ENCODE measurements at places on chromosomes 2 and 18.

DNA sequence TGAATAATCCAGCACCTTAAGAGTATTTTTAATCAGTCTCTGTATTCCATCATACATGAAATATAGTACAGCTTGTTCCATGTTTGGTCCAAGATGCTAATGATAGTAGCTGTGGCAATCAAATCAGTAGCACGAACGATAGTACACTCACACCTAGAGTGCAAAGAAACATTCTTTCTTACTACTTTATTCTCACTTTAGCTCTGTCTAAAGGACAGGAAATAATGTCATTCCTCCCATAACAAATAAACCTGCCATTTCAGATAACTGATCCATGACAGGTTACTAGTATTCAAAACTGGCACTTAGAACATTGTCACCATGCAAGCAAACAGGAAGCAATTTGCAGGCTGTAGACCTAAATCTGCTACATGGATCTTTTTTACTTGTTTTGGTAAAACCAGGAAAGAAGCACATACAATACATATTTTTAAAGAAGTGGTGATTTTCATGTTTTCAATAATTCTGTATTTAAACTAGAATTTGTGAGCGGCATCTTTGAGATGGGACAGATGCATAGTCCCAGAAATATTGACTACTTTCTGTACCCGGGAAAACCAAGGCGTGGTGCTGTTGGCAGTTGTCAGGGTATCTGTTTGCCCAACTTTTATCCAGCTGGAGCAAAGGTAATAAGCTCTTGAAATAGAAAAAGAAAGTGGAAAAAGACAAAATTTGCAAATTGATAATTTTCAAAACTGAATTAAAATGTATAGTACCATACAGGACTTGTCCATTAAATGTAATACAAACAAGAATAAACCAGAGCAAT lies 49.5 kb downstream of the IKZF2 start:
- peak; percentile 12 for DNase-seq

DNA sequence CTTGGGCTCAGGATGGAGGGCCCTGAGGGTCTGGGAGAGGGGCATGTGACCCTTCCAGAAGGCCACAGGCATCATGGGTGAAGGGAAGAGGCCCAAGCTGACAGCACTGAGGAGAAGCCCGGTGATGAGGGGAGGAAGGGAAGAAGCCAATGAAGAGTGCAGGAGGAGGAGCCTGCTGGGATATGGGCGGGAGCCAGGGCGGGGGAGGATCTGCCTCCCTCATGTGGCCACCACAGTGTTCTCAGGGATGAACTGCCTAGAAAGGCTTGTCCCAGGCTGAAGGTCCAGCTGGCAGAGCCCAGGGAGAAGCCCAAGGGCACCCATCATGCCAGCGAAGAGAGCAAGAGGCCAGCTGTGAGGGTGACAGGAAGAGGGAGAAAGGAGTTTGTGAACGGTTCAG lies 24.6 kb upstream of the PLB1 start:
- DNase-seq = no peak

DNA sequence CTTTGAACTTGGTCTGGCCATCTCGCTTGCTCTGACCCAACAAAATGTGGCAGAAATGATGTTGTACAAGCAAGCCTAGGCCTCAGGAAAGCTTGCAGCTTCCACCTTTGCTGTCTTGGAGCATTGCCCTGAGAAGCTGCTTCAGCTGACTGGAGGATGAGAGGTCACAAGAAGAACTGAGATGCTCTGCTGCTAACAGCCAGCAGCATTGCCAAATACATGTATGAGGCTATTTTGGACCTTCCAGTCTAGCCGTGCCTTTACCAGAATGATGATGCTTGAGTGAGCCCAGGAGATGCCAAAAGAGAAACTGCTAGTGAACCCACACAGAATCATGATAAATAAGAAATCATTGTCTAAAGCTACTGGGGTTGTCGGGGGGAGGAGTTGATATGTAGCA lies 13.2 kb upstream of the ITGAV start:
- DNase-seq = no peak

GRCh38 chr18:37383036-37383785 lies 182.4 kb downstream of the CELF4 start:
- no peak for DNase-seq

- DNase-seq = no peak
Observed at GRCh38 chr2:43051338-43051737, 175.1 kb downstream of the ZFP36L2 start.

DNA sequence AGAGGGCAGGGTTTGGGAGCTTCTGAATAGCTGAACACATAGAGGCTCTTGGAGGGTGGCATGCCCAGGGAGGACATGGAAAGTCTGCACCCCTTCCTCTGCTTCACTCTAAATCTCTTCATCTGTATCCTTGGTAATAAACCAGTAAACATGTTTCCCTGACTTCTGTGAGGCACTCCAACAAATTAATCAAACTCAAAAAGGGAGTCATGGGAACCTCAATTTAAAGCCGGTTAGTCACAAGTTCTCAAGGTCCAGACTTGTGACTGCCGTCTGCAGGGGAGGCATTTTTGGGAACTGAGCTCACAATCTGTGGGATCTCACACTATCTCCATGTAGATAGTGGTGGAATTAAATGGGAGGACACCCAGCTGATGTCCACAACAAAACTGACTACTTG lies 33.1 kb upstream of the STON1 start:
- no peak for DNase-seq

- peak; percentile 66 for DNase-seq
Observed at GRCh38 chr2:234335661-234336228, 161.1 kb downstream of the ARL4C start.

GRCh38 chr2:86700690-86701089 lies 19.4 kb upstream of the RMND5A start:
- DNase-seq = no peak

DNA sequence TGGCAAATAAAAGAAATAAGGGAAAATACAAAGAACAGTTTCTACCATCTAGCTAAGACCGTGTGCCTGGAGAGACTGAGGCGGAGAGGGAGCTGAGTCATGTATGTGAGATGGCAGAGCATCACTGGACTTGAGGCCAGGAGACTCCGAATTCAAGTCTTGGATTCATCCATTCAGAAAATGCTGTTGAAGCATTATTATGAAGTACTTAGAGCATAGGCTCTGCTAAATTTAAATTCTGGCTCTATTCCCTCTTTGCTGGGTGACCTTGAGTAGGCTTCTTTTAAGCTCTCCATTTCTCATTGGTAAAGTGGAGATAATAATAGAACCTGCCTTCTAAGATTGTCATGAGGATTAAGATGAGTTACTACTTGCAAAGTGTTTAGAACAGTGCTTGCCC lies 34.7 kb downstream of the NPHP1 start:
- DNase-seq = no peak

DNA sequence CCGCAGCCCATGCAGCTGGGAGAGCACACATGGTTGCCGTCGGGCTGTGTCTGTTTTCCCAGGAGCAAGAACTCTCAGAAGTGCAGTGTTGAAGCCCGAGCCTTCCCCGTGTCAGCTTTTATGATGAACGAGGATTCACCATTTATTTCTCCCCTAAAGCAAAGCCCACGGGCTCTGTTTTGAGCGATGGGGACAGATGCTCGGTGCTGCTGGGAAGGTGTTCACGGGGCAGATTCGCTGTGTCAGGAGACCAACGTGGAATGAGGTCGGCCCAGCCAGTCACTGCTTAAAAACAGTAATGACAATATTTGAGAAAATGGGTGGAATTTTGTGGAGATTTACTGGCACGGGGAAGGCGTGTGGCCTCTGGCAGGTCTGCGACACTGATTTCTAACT lies 43.9 kb downstream of the NFATC1 start:
- no peak for DNase-seq

- DNase-seq = no peak
Observed at GRCh38 chr2:37907501-37908225, 17.4 kb upstream of the RMDN2 start.

DNA sequence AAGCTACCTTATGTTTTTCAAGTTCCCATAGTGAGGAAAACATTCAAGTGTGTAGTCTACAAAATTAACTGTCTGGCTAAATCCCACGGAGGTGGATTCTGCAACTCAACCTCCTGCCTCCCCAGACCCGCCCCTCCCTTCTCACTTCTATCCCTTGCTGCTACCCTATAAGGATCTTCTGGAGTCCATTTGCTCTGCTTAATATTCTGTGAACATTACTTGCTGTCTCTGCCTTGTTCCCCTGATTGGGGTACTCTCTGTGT lies 163.2 kb downstream of the KCNE4 start:
- DNase-seq = no peak

DNA sequence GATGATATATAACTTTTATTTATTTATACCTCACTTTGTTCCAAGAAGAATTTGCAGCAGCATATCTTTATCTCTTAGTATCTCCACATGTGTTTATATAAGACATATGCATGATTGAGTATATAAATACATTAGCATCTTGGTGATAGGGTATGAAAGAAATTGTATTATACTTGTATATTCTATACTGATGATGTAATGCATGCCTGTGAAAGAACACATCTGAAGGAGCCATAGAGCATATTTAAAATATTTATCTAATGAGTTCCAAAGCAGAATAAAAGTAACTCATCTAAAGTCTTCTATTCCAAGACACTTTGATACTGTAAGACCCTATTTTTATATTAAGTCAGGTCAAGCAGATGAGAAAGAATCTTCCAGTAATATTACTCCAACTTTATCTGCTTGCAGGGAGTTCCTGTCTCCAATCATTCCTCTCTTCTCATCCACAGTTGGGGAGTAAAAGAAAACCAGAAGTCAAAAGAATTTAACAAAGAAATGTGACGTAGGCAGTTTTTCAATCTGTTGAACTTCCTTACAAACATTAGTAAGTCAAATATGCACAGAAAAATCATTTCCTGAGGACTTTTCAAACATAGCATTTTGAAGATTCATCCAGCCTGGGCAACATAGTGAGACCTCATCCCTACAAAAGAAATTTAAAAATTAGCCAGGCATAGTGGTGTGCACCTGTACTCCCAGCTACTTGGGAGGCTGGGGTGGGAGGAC lies 76.7 kb downstream of the DTNB start:
- DNase-seq = no peak

DNA sequence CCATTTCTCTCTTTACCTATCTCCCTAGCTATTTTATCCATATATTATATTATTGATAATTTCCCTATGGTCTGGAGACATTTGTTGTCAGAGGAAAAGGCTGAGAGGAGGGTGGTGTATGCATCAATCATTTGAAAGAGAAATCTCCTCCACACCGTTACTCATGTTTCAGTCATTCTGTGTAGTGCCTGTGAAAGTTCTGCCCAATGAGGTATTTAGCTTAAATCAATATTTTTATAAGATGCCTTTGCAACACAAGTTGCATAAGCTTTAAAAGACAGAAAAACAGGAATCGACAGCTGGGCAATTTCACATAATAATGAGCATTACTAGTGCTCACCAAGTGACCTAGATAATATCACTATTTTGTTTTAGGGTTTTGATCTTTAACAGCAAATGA lies 363.7 kb upstream of the FSIP2 start:
- no peak for DNase-seq

DNA sequence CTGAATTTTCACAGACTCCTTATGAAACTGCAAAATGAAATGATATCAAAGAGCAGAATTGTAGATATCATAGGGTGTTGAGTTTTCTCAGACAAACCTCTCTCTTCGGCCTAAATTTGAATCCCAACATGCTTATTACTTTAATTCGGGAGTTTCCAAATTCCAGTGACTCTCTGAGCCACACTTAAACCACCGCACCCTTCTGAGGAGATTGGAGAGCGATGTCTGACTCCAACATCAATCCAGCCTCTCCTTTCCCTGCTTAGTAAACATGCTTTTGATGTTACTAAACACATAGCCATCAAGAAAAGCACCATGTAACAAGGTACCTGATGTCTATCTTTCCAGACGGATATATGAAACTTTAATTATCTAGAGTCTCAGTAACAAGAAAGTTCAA lies 103.1 kb upstream of the ARHGAP28 start:
- DNase-seq = no peak

DNA sequence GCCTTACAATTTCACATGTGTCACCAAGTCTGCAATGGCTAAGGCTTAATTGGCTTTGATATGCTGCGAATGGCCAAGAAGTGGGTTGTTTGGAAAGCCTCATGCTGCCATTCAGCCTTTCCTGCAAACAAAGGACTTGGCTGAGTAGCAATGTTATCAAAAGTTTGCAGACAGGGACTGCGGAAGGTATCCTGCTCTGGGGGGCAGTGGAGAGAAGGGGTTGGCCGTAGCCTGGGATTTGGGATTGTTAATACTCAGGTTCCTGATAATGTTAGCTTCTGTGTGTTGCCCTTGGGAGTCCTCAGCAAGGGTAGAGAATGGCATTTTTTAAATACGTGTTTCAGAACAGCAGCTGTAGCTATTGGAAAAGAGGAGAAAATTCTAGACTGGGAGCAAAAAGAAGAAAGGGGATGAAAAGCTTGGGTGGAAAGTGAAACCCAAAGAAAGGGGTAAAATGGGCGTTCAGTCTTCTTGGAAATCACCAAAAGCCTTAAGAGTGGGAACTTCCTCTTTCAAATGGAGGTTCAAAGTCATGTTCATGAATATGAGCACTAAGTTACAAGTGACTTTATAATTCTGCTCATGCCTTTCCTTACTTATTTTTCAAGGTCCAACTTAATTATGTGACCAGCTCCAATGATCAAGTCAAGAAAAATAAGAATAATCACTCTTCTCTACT lies 325.1 kb downstream of the RNF144A start:
- DNase-seq = no peak

DNA sequence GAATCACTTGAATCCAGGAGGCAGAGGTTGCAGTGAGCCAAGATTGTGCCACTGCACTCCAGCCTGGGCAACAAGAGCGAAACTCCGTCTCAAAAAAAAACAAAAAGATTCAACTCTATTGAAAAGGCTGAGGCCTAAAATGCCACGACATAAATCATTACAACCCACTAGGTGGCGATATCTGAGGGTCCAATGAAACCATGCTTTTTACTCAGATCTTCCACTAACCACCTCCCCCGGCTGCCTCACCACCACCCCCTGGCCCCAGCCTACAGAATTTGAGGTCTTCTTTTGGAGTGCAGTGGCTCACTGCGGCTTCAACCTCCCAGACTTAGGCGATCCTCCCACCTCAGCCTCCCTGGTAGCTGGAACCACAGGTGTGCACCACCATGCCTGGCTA lies 57.5 kb downstream of the AP1S3 start:
- DNase-seq = no peak

GRCh38 chr2:64630752-64631151 lies 23.0 kb downstream of the SERTAD2 start:
- no peak for DNase-seq

DNA sequence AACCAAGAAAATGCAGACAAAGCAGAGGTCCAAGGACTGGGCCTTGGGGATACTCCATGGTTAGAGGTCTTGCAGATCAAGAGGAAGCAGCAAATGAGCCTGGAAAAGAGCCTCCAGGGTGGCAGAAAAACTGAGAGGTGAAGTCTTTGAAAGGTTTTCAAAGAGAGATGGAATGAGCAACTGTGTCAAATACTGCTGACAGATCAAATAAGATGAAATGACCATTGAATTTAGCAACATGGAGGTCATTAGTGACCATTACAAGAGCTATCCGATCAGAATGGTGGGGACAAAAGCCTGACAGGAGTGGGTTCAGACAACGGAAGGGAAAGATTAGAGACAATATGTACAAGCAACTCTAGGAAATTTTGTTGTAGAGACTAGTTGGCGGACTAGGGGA lies 1.5 kb downstream of the CLHC1 start:
- DNase-seq = no peak

- DNase-seq = no peak
Observed at GRCh38 chr2:226647621-226648518, 151.8 kb downstream of the IRS1 start.
